LNCaP clone FGC (cell line): ENCODE measurements at places on chromosomes 2 and 18.

- no peak for DNase-seq
Observed at GRCh38 chr2:233049194-233049761, 10.9 kb upstream of the INPP5D start.

DNA sequence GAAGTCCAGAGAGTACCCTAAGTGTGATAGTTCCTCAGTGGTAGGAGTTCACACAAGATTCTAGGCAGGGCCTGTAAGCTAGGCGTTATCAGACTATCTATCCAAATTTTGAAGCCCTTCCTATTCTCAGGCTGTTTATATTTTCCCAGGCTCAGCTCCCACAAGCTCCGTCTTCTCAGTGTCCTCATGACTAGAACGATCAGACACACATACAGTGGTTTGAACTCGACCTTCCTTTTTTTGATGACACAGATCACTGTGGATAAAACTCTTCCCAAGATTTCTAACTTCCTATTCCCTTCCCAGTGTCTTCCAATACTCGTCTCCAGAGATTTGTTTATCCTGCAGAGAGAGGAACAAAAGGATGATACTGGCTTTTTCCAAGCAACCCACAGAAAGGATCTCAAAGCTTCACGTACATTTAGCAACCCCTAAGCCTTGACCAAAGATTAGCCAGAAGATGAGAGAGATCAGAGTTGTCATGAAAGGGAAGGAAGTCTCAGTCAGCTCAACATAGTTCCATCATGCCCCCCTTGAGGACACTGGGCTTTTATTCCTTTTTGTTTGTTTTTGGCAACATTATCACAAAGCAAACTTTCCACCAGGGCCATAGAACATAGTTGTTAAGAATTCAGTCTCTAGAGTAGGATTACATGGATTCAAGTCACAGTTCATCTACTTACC, 42.3 kb upstream of the DOK6 start:
- no peak for DNase-seq

DNA sequence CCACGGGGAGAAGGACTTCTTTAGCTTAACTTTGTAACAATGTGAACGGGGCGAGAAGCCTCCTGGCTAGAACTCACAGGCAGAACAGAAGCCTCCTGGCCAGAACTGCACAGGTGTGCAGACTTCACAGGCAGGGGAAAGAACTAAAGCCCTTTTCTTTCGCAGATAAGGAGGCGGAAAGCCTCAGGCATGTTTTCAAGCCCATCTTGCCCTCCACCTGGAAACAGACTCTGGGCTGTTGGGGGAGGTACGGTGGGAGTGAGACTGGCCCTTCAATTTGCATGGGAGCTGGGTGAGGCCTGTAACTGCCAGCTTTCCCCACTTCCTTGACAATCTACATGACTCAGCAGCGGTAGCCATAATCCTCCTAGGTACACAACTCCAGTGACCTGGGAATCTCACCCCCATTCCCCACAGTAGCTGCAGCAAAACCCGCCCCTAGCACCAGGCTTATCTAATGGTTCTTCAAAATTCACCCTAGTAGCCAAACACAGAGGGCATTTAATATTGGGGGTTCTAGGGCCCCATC, 22.9 kb upstream of the ABCA12 start:
- no peak for DNase-seq

DNA sequence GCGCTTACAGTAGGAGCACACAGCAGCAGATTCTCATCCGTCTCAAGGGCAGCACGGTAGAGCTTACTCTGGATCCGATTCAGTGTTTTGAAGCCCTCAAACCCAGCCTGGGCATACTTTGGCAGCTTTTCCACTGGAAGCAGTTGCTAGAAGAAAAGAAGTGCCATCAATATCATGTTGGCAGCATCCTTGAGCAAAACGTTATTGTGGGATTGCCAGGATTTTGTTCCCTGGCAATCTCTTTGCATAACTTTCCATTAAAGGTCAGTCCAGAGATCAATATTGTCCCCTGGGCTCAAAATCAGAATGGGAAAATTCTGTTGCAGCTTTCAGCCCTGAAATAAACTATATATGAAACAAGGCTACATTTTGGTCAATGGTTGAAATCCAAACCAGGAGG, 8.4 kb downstream of the SNRNP200 start:
- no peak for DNase-seq

DNA sequence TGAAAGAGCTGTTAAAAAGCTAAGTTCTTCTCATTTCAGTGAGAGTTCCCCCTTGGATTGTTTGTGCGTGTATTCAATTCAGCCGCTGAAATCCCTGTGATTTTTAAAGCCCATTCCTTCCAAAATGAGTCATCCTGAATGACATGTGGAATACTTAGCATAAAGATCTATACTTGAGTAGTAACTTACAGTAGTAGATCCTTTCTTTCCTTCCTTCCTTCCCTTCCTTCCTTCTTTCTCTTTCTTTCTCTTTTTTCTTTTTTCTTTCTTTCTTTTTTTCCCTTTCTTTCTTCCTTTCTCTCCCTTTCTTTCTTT, 18.2 kb upstream of the SOX11 start:
- no peak for DNase-seq

GRCh38 chr2:16678964-16679363, 13.3 kb upstream of the CYRIA start:
- DNase-seq, result no peak

DNA sequence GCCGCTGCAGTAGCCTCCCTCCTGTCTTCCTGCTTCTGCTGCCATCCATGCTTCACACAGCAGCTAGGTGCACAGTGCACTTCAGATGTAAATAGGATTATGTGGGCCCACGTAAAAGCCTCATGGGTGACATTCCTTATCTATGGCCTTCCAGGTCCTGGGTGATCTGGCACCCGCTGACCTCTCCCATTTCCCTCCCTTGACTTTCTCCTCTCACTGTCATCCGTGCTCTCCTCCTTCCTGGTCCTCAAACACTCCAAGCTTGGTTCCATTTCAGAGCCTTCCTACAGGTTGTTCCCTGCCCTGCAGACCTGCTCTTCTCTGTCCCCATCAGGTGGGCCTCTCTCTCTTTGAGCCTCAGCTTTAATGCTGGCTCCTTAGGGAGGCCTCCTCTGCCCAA, 4.0 kb upstream of the SMYD5 start:
- no peak for DNase-seq

GRCh38 chr2:230749111-230749510, 36.5 kb downstream of the CAB39 start:
- DNase-seq, result no peak

DNA sequence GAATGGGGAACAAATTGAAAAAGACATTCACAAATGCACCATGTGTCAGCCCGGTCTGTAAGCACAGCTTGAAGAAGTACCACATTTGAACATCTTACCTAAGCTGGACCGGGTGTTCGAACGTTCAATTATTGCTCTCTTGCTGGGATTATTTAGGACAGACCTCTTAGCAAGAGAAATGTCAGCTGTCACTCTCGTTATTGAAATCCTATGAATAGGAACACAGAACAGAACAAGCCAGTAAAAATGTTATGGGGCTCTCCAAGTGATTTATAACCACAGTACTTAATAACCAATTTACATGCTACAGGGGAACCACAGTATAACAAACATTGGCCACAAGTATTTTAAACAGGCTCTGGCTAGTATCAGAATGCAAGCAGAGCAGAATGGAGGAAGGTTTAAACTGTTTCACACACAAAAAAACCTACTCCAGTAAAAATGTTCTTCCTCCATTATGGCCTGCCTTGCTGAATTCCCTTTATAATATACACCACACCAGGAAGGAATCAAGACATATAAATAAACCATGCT, 32.5 kb upstream of the ARL5A start:
- no peak for DNase-seq
